ENCODE measurements at places on chromosomes 12 and 14.
A peak's percentile ranks its signal among the peaks of the same experiment; 100 is the strongest.

DNA sequence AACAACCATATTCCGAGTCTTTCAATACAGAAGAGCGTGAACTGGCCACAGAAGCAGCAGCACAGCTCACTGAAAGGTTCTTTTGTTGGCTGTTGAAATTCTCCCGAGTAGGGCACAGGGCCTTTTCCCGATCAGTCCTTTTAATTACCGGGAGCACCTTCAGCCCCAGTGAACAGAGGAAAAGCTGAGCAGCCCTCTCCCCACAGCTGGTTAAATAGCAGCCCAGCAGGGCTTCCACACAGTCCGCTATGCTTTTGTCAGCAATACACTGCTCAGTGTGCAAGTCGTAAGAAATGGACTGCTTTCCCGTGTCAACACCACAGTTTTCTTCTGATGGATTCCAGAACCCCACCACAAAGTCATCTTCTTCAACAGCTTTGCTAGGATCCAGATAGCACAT is 61.3 kb downstream of the DICER1 start:
- no peak for DNase-seq

DNA sequence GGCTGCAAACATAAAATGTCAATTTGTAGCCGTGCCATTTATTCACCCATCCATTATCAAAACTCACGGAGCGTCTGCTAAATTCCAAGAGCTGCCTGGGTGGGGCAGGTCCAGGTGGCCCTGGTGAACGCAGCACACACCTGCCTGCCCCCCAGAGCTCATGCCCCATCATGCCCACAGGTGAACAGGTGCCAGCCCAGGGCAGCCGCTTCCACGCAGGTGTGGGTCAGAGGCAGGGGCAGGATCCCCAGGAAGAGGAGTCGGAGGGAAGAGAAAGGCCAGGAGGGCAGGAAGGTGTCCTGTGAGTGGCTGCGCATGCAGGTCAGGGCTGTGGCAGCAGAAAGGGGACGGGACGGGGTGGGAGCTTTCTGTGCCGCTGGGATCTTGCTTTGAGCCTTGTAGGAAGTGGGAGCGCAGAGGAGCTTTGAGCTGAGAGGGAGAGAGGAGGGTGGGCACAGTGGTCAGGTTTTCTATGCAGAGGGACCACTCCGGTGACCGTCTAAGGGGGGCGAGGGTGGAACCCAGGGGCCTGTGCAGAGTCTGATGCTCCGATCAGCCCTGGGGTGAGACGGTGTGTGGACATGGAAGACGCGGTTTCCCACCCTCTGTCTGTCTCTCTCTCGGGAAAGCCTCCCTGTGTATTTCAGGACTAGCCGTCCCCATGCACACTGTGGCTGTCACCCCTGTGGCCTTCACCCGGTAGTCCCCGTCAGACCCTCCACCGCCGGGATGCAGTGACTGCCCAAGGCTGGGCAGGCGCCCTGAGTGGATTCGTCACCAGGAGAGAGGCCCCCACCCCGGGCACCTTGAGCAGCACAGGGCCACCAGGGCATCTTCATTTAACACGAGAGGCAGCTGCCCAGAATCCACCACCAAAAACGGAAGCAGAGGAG is 26.7 kb downstream of the GALNT9 start:
- DNase-seq = no peak

DNA sequence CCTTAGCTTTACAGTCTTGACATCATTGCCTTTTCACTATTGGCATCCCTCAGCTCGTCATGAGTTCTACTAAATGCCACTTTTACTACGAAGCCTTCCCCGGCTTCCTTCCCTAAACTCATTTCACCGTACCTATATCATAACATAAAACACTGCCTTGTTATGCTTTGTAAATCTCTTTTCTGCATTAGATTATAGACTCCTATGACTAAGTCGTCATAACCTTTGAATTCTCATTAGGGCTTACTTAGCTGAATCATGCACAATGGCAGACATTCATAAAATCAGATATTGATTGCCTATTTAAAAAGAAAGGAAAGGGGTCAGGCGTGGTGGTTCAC is 21.0 kb downstream of the BTG1 start:
- DNase-seq = no peak

GRCh38 chr14:72278316-72278715 is 346.1 kb downstream of the RGS6 start:
- no peak for DNase-seq

DNA sequence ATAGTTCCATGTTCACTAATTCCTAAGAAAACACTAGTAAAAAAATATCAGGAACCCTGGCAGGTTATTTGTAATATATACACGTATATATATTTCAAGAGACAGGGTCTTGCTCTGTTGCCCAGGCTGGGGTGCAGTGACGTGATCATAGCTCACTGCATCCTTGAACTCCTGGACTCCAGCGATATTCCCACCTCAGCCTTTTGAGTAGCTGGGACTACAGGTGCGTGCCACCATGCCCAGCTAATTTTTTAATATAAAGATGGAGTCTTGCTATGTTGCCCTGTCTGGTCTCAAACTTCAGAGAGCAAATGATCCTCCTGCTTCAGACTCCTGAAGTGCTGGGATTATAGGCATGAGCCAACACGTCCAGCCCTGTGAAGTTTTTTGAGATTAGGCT is 16.2 kb downstream of the GPRC5A start:
- no peak for DNase-seq

- DNase-seq = peak; percentile 77
These were observed 36.1 kb upstream of the ANKRD9 start for GRCh38 chr14:102545461-102546265.

- no peak for DNase-seq
These were observed 2.1 kb downstream of the RAB15 start for GRCh38 chr14:64970041-64970440.

DNA sequence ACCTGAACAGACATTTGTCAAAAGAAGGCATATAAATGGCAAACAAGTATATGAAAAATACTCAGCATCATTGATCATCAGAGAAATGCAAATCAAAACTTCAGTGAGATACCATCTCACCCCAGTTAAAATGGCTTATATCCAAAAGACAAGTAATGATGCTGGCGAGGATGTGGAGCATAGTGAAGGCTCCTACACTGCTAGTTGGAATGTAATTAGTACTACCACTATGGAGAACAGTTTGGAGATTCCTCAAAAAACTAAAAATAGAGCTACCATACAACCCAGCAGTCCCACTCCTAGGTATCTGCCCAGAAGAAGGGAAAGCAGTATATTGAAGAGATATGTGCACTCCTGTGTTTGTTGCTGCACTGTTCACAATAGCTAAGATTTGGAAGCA is 146.1 kb downstream of the TGFB3 start:
- DNase-seq = peak; percentile 47

Measured in fibroblast of lung (primary cell).